ENCODE measurements at places on chromosomes 3 and 15.
A peak's percentile ranks its signal among the peaks of the same experiment; 100 is the strongest.

GRCh38 chr3:197466586-197467399 lies 89.0 kb downstream of the BDH1 start:
- DNase-seq = peak; percentile 50

DNA sequence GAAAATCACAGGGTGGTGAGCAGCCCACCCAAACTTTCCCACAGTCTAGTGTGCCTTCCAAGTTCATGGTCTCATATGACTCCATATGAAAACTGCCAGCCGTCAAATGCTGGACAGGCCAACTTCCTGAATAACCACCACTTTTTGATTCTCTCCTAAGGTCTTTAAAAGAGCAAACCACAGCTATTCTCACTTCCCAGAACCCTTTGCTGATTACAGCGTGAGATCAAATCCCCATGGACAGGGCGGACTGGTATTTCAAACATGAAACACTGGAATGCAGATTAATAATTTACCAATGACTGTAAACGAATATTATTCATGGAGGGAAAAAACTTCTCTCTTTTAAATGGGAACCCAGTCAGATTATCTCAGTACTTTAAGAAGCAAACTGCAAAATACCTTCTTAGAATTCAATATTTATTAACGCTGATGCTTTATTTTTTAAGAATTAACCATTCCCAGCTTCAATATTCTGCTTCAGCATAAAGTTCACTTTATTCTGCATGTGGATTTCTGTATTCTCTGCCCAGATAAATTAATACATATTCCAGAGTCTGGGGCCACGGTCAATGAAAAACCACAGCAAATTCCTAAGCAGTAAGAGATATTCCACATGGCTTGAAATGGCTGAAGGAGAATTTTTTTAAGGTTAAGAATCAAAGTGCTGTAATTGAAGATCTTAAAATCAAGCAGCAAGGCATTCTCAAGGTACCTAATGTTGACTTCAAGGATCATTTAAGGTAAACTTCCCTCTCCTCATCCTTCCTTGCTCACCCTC lies 42.9 kb downstream of the MYO1E start:
- DNase-seq = peak; percentile 91

DNA sequence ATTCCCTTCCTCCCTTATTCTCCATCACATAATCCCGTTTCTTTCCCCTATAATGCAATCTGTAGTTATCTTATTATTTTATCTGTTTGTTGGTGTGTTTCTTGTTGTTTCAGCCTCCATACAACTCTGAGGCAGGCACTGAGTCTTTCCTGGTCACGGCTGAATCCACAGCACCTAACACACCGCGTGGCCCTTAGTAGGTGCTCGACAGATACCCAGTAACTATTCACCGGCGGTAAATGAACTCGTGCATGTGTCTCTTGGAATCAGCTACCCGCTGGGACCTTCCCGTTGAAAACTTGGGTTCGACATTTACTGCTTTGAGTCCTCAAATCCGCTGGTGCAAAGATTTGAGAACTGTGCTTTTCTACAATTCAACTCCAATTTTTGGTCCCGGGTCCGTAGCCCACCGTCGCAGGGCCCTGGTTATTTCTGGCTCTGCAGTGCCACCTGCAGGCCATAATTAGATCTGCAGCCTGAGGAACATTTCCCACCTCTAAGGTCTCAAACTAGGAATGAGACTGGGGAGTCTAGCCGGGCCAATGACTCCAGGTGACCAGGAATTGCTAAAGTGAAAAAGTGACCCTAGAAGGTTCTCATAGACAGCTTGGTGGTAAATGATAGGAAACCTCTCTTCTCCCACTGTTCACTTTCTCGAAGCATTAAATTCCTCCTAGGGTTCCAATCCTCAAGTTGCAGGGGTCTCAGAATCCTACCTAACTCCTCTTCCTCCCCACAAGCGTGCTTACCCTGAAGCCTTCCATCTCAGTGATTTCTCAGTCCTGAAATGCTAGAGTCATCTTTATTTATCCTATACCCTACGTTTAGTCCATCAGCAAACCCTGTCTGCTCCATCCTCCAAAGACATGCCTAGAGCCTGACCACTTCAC lies 40.0 kb upstream of the TRH start:
- peak; percentile 7 for DNase-seq

DNA sequence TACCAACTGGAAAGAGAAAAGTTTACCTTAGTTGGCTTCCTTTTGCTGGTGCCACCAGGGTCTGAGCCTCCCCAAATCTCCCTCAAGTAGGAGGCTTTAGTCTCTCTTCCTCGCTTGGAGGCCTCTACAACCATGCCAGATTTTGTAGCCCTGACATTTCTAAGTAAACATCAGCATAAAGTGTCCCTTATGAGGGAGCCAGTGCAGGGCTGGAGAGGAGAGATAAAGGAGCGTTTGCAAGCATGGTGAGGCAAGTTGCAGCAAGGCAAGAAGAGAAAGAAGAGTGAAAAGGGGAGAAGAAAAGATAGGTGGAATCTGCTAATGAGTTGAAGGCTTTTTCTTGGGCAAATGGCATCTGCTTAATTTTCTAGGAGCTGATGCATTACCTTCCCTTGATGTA lies 82.7 kb upstream of the FNDC3B start:
- no peak for DNase-seq

- DNase-seq = no peak
These were observed 302.7 kb upstream of the CHRNA7 start for GRCh38 chr15:31727612-31728011.

DNA sequence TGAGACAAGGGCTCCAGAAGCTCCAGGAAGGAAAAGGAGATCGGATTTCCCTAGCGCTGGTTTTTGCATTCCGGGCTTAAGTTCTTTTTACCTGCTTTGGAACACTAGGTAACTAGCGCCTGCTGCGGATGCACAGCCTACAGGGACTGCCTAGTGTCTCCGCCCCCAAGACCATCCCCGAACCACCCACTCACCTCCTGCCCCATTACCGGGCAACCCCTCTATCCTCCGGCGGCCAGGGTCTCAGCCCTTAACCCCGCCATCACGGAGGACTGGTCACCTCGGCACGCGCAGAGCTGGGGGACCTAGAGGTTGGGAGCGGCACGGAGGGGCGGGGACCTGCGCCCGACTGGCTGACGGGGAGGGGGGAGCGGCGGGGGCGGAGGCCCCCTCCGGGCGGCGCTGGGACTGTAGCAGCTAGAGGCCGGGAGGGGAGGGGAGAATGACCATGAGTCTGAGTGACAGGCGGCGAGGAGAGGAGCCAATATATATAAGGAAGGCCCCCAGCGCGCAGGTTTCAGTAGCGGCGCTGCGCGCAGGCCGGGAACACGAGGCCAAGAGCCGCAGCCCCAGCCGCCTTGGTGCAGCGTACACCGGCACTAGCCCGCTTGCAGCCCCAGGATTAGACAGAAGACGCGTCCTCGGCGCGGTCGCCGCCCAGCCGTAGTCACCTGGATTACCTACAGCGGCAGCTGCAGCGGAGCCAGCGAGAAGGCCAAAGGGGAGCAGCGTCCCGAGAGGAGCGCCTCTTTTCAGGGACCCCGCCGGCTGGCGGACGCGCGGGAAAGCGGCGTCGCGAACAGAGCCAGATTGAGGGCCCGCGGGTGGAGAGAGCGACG lies at the start of gene DLL4:
TSS of gene DLL4 (plus strand) at position 520 of the 839 bp plus-strand sequence. CDS start 329 bp downstream, outside the sequence.
- no peak for DNase-seq

GRCh38 chr3:130894986-130895280 lies 1.0 kb downstream of the ATP2C1 start:
- no peak for DNase-seq

DNA sequence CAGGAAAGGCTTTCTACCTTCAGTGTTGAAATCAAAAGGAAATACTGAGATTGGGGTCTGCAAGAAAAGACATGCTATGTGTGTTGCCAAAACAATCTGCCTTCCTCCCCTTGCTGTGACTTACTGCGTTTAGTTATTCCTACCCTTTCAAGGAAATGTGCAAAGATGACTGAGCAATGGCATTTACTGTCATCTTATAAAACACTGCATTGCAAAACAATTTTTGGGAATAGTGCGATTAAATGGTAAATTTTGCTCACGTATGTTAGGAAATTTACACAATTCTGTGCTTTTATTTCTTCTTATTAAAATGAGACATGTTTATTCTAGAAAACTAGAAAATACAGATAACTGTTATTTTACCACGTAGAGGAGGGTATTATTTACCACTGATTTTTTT lies 45.8 kb downstream of the PDE8A start:
- DNase-seq = no peak

DNA sequence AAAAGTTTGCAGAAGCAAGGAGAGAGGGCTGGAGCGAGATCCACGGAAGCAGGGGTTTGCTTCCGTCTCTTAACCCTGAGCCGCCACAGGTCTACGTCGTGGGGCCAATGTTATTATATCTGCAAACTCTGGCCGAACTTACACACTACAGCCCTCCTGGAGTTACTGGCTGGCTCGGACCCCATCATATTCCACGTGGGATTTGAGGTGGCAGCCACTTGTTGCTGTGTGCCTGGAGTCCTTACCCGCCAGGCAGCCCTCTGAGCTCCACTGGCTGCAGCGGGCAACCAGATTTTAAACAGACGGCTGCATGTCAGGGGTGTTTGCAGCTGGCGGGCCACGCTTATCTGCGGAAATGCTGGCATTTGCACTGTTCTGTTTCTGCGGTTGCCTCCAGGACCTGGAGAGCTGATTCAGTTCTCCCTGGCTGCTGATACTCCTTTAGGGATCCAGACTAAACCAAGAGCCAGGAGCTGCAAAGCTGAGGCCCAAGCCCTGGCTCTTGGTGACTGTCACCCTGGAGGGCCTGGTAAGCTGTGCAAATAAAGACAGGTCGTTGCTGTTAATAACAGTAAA lies 34.7 kb downstream of the TM2D3 start:
- DNase-seq = no peak

- DNase-seq = no peak
These were observed 6.4 kb downstream of the SMAD6 start for GRCh38 chr15:66708389-66708788.

GRCh38 chr15:99114511-99115299 lies 9.8 kb downstream of the SYNM start:
- DNase-seq = no peak

- DNase-seq = no peak
These were observed 9.2 kb downstream of the IGF2BP2 start for GRCh38 chr3:185815391-185816282.

DNA sequence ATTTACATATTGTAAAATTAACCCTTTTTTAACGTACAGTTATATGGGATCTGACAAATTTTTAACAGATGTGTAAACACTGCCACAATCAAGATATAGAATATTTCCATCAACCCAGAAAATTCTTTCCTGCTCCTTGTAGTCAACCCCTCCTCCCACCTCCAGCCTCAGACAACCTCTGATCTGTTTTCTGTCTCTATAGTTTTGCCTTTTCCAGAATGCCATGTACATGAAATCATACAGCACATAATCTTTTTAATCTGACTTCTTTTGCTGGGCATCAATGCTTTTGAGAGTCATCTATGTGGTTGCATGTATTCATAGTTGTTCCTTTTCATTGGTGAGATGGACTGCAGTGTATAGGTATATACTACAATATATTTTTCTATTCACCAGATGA lies 153.0 kb downstream of the SMAD6 start:
- no peak for DNase-seq

DNA sequence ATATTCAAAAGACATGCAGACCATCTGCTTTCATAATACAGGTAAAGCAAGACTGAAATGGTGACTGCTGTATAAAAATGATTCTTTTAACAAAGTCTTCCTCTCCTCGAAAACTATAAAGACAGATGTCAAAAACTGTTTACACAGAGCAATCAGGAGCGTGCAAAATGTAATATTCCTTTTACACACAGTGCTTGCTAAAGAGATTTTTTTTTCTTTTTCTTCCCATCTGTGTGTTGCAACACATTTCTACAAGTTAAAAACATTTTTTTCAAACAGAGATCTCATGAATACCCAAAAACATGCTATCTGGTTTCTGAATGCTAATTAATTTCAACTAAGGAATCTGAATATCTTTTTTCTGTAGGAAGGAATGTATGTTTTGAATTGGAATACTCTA lies 22.1 kb downstream of the SATB1 start:
- no peak for DNase-seq

- peak; percentile 77 for DNase-seq
These were observed 14.7 kb downstream of the EDEM1 start for GRCh38 chr3:5202222-5202621.

DNA sequence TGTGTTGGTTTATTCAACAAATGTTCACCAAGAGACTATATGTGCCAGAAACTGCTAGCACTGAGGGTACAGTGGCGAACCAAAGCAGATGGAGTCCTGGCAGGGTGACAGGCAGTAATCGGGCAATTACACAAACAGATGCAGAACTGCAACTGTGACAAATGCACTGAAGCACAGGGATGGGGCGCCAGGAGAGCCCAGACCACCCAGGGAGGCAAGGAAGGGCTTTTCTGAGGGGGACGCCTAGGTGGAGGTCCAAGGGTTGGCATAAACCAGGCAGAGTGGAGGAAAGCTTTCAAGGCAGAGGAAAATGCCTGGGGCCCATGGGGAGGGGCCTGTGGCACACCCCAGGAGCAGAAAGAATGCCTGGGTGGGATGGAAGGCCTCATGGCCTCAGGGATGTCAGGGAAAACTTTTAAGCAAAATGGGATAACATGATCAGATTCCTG lies 5.5 kb downstream of the DIS3L start:
- DNase-seq = no peak

- DNase-seq = no peak
These were observed 50.6 kb downstream of the SH3BP5 start for GRCh38 chr3:15281817-15282216.

DNA sequence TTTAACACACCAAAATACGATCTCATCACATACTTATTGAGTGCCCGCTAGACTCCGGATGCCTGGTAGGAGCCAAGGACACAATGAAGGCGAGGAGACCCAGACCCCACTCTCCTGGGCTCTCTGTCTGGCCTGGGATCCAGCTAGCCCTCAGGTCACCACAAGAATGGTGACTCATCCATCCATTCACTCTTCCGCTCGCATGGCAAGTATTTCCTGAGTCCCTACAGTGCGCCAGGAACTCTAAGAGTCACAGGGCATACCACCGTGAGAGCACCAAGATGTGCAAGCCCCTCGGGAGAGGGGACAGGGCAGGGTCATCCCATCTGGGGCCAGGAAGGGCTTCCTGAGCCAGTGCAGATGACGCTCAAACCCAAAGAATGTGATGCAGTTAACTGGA lies 101.6 kb upstream of the PRR20G start:
- DNase-seq = no peak

GRCh38 chr3:134352031-134352671 lies 22.1 kb downstream of the AMOTL2 start:
- no peak for DNase-seq
